ENCODE measurements at places on chromosomes 7 and 10.

DNA sequence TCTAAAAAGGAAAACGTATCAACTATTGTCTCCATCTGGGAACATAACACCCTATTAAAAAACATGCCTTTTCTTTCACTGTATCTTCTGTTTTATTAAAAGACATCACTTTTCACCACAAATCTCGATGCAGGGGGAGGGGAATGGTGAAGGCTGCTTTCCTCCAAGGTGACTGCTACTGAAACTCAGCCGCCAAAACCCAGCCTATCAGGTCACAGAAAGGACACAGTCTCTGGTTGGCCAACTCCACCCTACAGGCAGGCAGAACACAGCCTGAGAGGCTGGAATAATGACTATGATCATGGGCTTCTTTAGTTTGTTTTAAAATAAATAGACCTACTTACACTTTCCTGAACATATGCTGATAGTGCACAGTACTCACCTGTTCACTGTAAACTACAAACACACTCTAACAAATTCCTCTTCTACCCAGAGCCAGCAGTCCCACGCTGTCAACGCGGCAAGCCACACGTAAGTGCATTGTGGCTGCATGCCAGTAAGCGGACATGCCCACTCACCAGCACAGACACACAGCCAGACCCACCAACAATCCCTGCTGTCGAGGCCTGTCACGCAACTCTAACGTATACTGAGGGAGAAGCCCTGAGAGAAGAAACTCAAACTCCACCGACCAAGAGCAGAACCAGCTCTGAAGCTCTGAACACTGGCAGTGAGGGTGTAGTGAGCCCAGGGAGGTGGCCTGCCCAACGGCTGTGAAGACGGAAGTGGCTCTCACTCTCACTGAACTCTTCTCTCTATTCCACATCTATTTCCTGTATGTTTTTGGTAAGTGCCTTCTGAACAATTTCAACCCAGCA is 41.8 kb downstream of the NCAPG2 start:
- DNase-seq, result no peak

- DNase-seq, result no peak
These were observed 247.6 kb upstream of the HGF start for GRCh38 chr7:82017334-82017943.

- no peak for DNase-seq
These were observed 190.5 kb upstream of the PPP1R3A start for GRCh38 chr7:114109304-114109703.

- DNase-seq, result no peak
These were observed 84.7 kb upstream of the C1QL3 start for GRCh38 chr10:16606421-16606820.

- no peak for DNase-seq
These were observed 578 bp downstream of the HTRA1 start for GRCh38 chr10:122461729-122462532.

All from activated naive CD4-positive, alpha-beta T cell treated with anti-CD3 and anti-CD28 coated beads for 36 hours (primary cell).